ENCODE measurements at places on chromosomes 5 and 9.

DNA sequence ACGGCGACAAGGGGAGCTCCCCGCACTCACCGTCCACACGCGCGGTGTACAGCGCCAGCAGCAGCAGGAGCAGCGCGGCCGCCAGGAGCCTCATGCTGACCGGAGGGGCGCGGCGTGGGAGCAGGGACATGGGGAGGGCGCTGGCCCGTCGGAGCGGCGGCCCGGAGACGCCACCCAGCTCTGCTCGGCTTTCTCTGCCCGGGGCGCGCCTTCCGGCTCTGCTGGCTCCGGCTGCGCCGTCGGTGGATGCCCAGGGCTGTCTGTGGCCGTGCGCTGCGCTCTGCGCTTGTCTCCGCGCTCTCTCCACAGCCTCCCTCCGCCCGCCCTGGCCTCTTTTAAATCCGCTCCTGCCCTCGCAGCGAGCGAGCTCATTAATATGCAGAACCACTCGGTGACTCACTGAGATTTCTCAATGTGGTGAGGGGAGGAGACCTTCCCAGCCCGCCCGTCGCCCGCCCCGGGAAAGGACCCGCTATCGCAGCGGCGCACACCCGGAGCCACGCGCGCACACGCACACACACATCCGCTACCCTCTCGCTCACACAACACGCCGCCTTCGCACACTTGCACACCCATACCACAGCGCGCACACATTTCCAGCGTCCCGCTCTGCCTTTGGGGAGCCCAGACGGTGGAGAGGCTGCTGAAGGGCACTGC is at the start of gene CXCL14:
Gene CXCL14 (minus strand): TSS at position 307 of the 657 bp plus-strand sequence. CDS start 213 bp downstream, at position 94.
- peak; percentile 13 for DNase-seq

DNA sequence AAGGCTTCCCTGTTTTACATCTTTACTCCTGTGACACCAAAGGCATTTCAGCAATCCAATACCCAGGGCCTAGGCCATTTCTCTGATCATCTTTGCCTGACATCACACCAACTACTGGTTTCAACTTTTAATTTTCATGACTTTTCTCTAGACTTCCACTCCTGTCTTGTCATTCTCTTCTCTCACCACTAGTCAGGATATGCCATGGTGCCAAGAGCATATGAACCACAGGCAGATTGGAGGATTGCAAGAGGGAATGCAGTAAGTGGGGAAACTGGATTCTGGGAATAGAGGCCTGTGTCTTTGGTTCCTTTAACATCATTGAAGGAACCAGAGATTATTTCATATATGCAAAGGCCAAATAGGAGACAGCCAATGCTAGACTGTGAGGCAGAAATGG is 69.3 kb downstream of the ANKRD31 start:
- no peak for DNase-seq

DNA sequence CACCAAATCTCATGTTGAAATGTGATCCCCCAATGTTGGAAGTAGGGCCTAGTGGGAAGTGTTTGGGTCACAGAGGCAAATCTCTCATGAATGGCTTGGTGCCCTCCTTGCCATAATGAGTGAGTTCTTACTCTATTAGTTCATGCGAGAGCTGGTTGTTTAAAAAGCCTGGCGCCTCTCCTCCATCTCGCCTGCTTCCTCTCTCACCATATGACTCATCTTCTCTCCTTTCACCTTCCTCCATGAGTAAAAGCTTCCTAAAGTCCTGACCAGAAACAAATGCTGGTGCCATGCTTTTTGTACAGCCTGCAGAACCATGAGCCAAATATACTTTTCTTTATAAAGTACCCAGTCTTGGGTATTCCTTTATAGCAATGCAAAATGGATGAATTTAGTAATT is 20.9 kb upstream of the ARHGAP26 start:
- DNase-seq: no peak

DNA sequence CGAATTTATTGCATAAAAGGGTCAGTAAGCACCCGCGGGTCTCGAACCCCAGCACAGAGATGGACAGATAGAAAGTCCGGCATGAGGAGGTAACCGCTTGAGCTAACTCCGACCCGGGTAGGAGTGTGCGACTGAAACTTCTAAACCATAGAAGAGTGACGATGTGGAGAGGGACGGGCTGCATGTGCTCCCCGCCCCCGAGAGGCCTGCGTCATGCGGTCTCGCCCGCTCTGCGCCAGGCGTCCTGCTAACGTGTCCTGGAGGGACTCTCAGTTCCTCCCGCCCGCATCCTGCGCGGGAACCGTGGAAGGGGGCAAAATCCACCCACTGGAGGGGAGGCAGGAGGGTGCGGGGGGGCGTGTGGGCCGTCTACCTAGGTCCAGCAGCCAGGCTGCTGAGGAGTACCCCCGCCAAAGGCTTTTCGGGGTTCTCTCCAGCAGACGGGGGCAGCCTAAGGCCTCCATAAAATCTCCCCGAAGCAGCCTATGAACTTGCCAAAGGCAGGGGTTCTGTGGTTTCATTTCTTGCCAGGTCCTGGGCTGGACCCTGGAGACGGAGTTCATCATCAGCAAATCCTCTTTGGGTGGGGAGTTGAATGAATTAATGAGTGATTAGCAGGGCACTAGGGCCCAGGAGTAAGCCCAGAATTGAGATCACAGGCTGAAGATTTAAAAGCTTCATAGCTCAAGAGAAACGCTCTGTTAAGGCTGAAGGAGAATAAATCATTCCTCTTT is 51.9 kb downstream of the TGFBI start:
- DNase-seq: no peak

DNA sequence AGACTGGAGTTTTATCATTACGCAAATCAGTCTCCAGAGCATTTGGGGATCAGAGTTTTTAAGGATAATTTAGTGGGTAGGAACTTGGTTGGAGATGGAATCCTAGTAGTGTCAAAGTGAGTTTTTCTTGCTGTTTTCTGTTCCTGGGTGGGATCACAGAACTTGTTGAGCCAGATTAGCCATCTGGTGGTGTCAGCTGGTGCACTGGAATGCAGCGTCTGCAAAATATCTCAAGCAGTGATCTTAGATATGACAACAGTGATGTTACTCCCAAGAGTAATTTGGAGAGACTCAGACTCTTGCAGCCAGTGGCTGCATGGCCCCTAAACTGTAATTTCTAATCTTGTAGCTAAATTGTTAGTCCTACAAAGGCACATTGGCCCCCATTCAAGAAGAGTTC is 1257.8 kb downstream of the MAT2B start:
- no peak for DNase-seq

- DNase-seq: no peak
These were observed 938.5 kb upstream of the ACO1 start for GRCh38 chr9:31445960-31446359.

DNA sequence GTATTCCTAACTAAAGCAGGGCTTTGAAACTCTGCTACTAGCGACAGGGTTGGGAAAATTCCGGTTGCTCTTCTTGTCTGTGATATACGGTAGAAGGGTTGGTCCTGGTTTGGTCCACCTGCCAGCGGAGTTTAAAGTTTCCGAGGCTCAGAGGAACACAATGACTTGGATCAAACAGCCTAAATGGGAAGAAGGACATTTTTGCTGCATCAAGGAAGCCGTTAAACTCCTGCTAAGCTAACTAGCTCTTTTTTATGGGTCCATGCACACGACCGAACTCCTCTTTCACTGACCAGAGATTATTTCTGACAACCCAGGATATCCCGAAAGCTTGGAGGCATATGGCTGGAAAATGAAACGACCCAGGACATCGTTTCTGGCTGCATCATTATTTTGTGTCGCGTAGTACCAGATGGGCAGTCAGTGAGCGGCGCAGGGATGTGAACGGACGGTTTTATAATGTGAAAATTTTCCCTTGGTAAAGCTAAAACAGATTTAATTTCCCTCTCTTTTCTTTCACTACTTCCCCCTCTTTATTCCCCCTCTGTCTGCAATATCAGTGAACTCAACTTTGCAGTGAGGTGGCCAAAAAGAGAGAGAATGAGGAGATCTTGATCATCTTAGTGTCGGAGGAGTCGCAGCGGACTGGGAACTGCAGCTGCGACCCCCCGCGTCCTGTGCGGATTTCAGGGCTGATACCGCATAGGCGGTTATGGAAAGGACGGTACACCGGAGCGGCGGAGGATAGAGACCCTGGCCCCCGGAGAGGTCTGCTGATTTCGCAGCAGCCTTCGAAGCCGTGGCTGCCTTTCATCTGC is at the start of gene LURAP1L:
Gene LURAP1L (plus strand): TSS at position 160 of the 818 bp plus-strand sequence. CDS start 696 bp downstream, outside the sequence.
- DNase-seq: peak; percentile 67

DNA sequence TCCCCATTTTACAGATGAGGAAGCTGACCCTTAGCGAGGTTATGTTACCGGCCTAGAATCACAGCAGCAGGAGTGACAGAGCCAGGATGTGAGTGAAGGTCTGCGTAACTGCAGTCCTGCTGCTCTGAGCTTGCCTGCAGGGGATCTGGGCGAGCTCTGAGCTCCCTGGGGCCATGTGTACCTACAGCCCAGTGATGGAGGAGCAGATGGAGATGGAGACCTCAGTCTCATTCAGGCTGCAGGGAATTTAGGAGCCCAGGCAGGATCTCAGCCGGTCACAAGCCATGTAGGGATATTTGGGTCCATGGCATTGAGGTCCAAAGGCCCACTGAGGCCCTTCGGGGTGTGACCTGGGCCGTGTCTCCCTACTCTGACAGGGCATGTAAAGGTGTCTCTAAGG is 170.6 kb downstream of the CACNA1B start:
- no peak for DNase-seq

GRCh38 chr9:94656200-94656599 is 16.9 kb upstream of the FBP1 start:
- DNase-seq: no peak

DNA sequence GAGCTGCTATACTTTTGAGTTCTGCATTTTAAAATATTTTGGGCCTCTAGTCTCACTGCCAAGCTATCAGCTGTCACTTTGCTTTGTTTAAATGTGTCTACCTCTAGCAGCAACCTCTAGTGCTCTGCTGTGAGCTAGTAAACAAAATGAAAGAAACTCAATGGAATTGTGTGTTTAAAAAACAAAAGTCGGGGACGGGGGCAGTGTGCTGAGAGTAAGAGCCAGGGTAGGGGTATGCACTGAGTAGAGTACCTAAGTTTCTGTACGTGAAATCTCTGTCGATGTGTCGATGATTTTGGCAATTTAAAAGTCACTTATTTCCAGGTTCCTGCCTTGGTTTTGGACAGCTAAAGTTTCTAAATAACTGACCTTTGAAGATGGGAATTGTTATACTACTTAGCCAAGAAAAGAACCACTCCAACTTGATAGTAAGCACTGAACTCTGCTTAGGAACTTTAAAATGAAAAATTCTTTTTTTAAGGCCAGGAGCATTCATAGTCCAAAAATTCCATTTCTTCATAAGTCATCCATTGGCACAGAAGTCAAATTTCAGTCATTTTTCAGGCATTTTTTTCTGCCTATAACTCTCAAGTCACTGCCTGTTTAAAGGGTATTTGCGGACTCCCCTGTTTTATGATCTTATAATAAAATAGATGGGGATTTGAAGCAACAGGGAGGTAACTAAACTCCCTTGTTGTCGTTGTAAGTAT is 111.5 kb downstream of the SAXO1 start:
- no peak for DNase-seq

DNA sequence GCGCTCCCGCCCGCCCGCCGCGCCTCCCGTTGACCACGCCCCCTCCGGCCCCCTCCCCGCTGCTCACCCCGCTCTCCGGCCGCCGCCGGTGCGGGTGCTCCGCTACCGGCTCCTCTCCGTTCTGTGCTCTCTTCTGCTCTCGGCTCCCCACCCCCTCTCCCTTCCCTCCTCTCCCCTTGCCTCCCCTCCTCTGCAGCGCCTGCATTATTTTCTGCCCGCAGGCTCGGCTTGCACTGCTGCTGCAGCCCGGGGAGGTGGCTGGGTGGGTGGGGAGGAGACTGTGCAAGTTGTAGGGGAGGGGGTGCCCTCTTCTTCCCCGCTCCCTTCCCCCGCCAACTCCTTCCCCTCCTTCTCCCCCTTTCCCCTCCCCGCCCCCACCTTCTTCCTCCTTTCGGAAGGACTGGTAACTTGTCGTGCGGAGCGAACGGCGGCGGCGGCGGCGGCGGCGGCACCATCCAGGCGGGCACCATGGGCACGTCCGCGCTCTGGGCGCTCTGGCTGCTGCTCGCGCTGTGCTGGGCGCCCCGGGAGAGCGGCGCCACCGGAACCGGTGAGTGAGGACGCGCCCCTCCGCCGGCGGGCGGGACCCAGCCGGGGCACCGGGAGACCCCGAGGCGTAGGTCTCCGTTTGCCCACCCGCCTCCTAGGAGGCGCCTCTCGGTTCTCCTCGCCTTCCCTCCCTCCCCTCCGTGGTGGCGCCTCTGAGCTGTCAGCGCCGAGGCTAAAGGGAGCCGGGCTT is at the start of gene VLDLR:
Gene VLDLR (plus strand): TSS at position 66 of the 739 bp plus-strand sequence. CDS start 403 bp downstream, at position 469.
- DNase-seq: peak; percentile 57

DNA sequence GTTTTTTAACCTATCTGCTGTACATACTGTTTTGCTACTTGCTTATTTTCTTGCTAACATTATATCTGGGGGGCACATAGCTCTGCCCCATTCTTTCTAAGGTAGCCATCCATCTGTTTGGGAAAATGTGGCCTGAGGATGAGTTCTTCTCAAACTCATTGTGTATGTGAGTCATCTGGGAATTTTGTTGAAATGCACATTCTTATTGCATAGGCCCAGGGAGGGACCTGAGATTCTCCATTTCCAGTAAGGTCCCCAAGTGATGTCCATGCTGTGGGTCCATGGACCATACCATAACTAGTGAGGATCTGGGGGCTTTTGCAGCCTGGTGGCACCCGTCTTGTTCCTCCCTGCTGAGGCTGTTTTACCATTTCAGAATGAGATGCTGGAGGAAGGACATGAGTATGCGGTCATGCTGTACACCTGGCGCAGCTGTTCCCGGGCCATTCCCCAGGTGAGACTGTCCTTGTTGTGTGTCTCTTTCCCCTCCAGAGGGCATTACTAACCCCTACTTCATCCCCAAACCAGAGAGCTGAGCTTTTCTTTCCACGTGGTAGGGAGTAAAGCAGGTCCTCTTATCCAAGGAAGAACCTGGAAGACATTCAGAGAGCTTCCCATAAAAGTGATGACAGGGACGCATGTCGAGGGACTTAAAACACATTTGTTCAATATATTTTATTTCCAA is 28.6 kb downstream of the CYFIP2 start:
- peak; percentile 73 for DNase-seq

GRCh38 chr9:79945495-79945894 is 373.7 kb downstream of the TLE4 start:
- no peak for DNase-seq
